ENCODE measurements at places on chromosomes 3 and 15. TPM values are rescaled to one million over a fixed set of nuclear protein-coding genes. Genes with fewer than 3 reads are reported as not detected.
A peak's percentile ranks its signal among the peaks of the same experiment; 100 is the strongest.

GRCh38 chr15:75045332-75046015 is 22.1 kb downstream of the PPCDC start:
- no peak for DNase-seq

GRCh38 chr15:39406485-39406884 is 174.4 kb upstream of the THBS1 start:
- DNase-seq: no peak

GRCh38 chr15:90006217-90007075 is 5.3 kb downstream of the ZNF710 start:
- DNase-seq: no peak

The TSEN2 gene
- 13.1 TPM for total RNA-seq

DNA sequence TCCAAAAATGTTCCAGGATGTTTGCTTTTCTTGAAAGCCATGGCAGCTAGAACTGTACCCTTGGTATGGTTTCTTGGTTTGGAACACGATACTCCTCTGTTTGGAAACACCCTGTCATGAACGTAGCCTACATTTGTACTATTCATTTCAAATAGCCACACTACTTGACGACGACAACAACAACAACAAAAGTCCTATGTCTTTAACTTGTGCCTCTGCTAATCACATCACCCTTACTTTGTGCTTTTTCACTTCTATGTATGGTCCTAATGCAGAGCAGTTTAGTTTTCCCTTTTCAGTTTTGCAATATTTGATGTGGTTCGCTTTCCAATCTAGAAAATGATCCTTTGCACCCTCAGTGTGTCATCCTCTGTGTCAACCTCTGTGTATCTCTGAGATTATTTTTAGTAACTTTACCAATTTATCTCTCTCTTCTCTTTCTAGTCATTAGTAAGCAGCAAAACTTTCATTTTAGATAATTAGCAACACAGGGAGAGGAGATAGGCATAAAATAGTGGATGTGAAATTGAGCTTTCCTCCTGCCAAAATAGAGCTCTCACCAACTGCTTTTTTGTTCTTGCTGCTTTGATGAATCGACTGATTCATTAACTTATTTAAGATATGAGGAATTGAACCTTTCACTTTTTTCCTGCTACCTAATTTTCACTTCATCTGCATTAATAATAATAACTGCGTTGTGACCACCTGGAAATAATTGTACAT is 44.1 kb upstream of the TP63 start:
- no peak for DNase-seq

GRCh38 chr15:92098869-92099268 is 245.4 kb downstream of the SLCO3A1 start:
- DNase-seq: no peak

DNA sequence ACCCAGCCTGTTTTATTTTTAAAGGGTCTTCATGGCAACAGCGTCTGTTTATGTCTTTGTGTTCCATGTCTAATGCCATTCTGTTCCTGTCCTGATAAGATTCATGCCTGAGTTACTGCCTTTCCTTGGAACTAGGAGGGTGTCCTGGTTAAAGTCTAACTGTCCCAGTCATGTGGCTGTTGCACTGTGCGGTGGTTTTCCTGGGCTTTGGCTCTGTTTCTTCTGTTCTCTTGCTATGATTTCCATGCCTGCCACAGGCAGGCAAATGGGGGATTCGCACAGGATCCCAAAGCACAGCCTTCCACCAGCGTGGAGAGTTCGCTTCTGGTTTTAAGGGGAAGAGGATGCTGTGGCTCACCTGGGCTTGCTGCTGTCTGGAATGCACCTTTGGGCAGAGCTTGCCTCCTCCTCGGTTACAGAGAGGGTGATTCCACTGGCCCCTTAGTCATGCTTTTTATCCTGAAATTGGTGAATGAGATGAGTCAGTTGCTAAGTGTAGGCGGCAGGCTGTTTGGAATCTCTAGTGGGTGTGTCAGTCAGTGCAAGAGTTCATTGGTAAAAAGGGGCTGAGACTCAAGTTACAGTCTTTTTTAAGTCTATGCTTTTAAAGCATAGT is 86.8 kb downstream of the CCK start:
- DNase-seq: no peak

GRCh38 chr3:76361010-76361409 is 575.7 kb upstream of the ZNF717 start:
- DNase-seq: no peak

The HRG gene
- total RNA-seq: not detected

GRCh38 chr3:16897254-16897926 is 12.6 kb downstream of the PLCL2 start:
- peak; percentile 83 for DNase-seq

- DNase-seq: peak; percentile 21
Measured at GRCh38 chr15:68278595-68279405, 1.3 kb downstream of the FEM1B start.

DNA sequence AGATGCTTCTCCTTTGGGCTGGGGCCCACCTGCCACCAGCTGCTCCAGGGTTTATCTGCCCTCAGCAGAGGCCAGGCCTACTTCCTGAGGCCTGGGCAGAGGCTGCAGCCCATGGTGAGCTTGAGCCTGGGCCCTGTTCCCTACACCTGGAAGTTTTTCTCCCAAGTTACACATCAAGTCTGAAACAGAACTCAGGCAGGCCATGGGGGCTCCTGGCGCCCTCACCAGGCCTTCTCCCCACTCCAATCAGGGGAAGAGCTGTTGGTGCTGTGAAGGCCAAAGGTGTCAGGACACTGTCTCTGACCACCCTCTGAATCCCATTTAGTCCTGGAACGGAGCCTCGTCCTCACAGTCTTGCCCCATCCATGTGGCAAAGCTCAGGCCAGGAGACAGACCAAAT is 7.3 kb downstream of the VWA5B2 start:
- DNase-seq: no peak

The CCDC39 gene
- total RNA-seq: 0.13 TPM

DNA sequence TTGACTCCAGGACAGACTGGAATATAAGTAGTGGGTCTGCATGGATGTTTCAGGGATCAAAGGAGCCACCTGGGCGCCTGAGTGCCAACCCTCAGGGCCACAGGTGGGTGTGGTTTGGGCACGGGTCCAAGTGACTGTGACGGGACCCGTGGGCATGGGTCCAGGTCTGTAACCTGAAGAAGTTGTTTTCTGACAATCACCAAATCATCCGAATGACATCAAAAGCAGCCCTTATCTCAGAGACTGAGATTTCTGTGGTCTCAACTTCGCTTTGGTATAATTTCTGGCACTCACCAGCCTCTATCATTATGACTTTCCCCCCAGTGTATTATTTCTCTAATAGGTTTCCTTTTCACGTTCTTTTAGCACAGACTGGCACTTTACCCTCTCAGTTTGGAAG is 24.4 kb downstream of the RLBP1 start:
- no peak for DNase-seq

- no peak for DNase-seq
Measured at GRCh38 chr15:68112706-68113105, 58.6 kb downstream of the PIAS1 start.

The ADCY5 gene
- total RNA-seq: 16.4 TPM

- DNase-seq: no peak
Measured at GRCh38 chr3:136044980-136045745, 79.6 kb downstream of the PPP2R3A start.

- DNase-seq: no peak
Measured at GRCh38 chr3:142275856-142276255, 50.5 kb upstream of the GK5 start.

The COL6A5 gene
- not detected for total RNA-seq

GRCh38 chr3:40574661-40575060 is 49.9 kb downstream of the ZNF621 start:
- no peak for DNase-seq

The MBD4 gene
- 58.2 TPM for total RNA-seq

DNA sequence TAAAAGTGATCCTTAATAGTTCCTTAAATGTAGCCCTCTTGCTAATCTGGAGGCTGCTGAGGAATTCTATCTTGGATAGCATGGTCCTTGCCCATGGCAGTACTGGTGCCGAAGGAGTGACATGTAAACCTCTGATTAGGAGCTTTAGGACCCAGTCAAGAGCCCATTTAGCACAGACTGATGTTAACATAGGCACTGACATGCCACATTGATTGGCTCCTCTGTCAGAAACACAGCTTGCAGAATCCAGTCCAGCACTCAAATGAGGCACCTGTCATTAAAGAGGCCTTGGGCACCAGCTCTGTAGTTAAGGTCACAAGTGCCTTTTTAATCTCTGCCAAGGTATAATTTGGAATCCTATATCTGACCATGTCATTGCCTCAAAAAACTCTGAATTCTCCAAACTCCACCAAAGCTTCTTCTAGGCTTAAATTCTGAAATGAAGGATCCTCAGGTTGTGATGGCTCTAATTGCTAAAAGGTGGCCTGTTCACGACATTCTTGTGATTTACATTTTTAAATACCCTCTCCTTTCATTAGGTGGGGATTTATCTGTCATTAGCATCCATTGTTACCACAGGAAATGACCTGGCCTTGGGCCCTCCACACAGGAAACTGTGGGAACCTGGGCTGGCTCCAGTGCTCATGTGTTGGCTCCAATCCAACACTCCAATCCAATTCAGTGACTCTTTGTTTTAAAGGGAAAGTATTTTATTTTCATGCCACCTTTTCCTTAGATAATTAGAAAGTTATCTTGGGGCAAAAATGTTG is 57.3 kb upstream of the RNF7 start:
- DNase-seq: no peak

DNA sequence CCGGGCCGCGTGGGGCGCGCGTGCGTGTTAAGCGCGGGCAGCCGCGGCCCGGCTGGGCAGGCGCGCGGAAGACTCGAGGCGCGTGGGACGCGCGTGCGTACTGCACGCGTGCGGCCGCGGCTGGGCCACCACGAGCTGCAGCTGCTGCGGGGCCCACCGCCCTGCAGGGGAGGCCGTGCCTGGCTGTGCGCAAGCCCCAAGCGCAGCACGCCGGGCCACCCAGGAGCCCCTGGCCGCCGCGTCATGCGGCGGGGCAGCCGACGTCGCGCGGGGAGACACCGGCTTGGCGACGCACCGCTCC is 590 bp upstream of the TRIM71 start:
- no peak for DNase-seq

The ARIH1 gene
- 55.3 TPM for total RNA-seq

DNA sequence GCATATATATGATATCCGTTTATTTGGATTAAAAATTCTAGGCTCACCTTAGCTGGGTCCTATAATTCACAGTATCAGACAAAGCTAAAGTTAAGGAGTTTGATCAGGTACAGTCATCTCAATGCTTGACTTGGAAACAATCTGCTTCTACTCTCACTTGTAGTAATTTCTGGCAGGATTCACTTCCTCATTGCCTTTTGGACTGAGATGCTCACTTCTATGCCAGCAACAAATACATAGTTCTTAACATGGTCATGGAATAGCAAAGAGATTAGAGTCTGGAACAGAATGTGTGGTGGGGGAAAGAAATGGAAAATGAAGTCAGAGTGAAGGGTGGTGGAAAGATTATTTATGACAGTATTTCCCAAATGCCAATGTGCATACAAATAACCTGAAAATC is 693.6 kb downstream of the CADM2 start:
- DNase-seq: no peak

GRCh38 chr15:90230610-90231009 is 3.1 kb downstream of the CIB1 start:
- DNase-seq: peak; percentile 83

DNA sequence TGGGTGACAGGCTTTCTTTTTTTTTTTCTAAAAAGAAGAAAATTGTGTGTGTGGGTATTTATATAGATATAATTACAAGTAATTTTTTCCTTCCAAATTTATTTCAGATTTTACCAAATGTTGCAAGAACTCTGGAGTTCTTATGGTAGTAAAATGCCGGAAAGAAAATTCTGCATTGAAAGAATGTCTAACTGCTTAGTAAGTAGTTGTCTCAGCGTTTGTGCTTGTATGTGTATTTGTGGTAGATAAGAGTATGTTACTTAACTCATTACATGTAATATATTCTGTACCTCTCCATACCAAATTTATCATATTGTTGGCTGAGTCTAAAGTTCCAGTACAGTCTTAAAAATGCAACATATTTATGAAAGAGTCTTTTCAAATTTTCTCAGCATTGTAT is 32.3 kb upstream of the ZCWPW2 start:
- no peak for DNase-seq

DNA sequence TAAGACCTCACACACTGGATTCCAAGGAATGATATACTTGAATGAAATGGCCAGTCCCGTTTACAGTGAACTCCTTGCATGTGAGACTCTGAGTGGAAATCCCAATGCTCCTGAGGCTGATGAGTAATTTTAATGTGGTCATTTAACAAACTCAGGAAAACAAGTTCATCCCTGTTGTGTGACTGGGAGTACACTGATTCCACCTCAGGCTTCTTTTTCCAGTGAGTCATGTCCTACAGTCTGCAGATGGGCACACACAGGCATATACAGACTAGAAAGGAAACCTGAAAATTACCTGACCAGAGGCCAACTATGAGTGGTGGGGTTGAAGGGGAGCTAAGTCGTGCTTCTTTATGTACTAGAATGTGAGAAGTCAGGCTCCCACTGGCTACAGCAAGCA is 5.8 kb downstream of the SQOR start:
- no peak for DNase-seq

The ABHD10 gene
- total RNA-seq: 31.5 TPM

GRCh38 chr3:4643904-4644547 is 150.9 kb downstream of the ITPR1 start:
- DNase-seq: no peak

GRCh38 chr15:42858540-42858939 is 62.0 kb downstream of the TTBK2 start:
- no peak for DNase-seq

The VPS33B gene
- 16.6 TPM for total RNA-seq

GRCh38 chr3:140216249-140216648 is 281.3 kb downstream of the CLSTN2 start:
- no peak for DNase-seq

GRCh38 chr3:189457631-189458412 is 173.4 kb upstream of the TP63 start:
- DNase-seq: no peak

DNA sequence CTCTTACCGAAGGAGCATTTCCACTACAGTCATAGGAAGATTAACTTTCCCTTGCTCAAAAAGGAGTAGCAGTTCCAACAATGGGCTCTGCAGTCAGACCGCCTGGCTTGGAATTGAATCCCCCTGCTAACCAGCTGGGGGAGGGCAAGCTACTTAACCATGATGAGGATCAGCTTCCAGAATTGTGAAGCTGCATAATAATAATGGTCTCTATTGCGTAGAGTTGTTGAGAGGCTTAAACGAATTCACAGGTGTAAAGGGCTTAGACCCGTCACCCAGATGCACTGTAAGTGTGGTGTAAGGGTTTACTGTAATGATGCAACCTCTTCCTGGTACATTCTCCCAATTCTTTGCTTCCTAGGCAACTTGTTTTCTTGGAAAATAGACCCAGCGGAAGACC is 185.2 kb upstream of the RGMA start:
- no peak for DNase-seq

All from spleen (tissue), 13 donors.